ENCODE measurements at places on chromosomes 7 and 10. TPM values are rescaled to one million over a fixed set of nuclear protein-coding genes. Genes with fewer than 3 reads are reported as not detected.

PSD gene
- total RNA-seq: 0.43 TPM

ZNF107 gene
- total RNA-seq: 5.9 TPM

GLUD1 gene
- 145 TPM for total RNA-seq

NPSR1 gene
- total RNA-seq: not detected

DNA sequence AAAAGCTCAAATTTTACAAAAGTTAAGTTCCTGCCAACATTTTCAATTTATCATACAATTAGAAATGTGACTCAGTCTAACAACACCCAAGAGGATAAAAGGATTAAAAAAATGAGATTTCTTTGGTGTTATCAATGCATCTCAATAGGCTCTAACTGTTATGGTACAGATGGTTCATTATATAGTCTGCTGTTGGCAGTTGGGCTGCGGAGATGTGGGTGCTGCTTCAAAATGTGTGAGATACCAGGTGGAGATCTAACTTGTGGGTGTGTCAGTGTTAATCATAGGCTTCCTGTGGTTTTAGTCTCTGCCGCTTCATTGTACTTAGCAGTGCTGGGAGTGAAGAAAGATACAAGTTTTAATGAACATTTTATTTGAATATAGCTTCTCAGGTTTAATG lies 231.2 kb downstream of the EXOC4 start:
- DNase-seq: no peak

ADRA2A gene
- total RNA-seq: not detected
